Choroid plexus epithelial cell (primary cell): ENCODE measurements at places on chromosomes 3 and 15.

GRCh38 chr15:60396958-60397771 lies 621 bp downstream of the ANXA2 start:
- peak; percentile 71 for DNase-seq

GRCh38 chr3:42096796-42097565 lies 5.8 kb downstream of the TRAK1 start:
- DNase-seq: peak; percentile 69

DNA sequence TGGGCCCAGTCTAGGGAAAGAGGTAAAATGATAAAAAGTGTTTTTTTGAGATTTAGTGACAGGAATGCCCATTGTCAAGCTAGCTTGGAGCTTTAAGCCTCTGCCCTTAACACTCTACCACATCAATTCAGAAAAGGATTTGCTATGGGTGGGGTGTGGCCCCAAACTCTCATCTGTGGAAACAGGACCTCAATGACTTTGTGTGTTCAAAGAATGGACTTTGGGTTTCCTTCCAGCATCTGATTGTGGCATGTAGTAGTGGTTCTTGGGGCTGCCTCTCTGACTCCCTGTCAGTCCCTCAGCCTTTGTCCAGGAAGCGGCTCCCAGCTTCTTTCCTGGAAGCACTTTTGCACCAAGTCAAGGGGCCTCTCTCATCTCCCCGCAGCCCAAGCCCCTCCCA lies 56.1 kb downstream of the CCNL1 start:
- DNase-seq: no peak

GRCh38 chr3:13191016-13191415 lies 117.8 kb upstream of the IQSEC1 start:
- DNase-seq: no peak

DNA sequence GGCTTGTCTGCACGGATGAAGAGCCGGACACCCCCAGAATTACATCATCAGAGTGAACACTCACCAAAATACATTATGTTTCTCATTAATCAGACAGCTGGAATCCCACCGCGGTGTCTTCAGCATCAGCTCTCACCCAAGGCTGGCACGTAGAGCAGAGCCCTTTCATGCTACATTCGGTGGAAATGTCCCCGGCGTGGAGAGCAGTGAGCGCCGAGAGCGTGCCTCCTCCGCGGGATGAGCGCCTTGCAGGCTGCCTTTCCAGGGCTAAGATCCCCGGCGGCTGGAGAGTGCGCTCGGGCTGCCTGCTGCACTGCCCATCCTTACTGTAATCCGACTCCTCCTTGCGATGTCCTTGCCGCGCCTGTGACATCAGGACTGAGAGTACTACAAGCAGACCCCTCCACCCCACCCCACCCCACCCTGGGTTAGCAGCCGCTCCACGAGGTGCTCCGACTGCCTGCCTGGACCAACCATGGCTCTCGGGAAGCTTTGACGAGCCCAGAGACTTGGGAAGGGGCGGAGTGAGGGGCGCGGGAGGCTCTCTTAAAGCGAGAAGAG lies at the start of gene ZNF385D:
TSS of gene ZNF385D (minus strand) at position 380 of the 561 bp plus-strand sequence. CDS start at position 86, 294 bp downstream.
- peak; percentile 55 for DNase-seq

GRCh38 chr3:189353988-189354889 lies 182.5 kb downstream of the TPRG1 start:
- no peak for DNase-seq

- DNase-seq: no peak
Observed at GRCh38 chr3:56477646-56478045, 9.4 kb upstream of the ERC2 start.

DNA sequence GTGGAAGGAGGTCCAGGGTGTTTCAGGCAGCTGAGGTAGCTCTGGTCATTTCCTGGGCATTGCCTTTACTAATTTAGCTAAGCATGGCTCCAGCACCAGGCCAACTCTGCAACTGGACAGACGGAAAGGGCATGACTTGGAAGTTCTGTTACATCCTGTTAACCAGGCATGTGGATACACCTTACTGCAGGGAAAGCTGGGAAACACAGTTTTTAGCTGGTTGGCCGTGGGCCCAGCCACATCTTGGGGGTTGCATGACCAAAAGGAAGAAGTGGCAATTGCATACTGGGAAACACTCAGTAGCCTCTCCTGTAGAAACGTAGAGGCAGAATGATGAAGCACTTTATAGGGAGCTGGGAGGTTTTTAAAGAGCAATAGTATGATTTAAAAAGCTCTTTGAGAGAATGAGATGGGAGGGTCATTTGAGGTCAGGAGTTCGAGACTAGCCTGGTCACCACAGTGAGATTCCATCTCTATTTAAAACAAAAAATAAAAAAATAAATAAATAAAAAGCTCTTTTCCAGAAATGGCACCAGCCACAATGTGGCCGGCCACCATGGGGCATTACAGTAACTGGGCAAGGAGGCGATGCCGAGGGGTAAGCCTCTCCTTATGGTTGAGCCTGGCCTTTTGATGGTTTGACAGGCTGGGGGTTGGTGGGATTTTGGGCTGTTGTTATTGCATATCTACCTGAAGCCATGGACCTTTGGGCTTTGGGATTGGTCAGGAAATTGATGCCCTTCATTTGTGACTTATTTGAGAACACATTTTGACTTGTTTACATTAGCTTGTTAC lies 28.6 kb downstream of the TRAK1 start:
- peak; percentile 35 for DNase-seq

GRCh38 chr3:58074997-58075396 lies 66.8 kb downstream of the FLNB start:
- DNase-seq: no peak

- DNase-seq: no peak
Observed at GRCh38 chr15:39478996-39479395, 101.9 kb upstream of the THBS1 start.

DNA sequence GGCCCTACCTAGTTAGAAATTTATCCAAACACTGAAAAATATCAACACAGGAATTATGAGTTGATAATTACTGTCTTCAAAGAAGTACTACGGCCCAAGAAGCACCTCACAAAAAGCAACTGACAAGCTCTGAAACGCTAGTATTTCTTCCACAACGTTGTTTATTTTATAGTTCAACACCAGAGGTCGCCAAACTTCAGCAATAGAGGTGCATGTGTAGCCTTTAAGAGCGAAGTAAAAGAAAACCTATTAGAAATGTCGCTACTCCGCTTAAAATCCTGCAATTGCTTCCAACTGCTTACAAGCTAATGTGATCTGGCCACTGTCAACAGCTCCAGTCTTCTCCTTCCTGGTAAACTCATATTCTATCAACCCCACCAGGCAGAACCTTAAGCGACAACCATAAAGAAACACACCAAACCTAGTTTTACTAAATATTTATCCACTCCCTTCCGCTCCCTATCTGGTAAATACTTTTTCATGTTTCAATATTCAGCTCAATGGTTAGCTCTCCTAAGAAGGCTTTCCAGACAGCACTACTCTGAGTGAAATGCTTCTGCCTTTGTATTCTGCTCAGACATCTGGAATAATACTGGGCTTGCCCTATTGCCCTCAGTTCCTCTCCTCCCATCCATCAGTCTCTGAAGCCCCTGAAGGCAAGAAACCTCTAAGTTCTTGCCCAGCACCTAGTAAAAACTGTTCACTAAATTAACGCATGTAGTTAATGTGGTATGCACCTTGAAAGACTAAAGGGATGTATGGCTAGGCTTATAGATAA lies 110.2 kb downstream of the NR1I2 start:
- peak; percentile 91 for DNase-seq

DNA sequence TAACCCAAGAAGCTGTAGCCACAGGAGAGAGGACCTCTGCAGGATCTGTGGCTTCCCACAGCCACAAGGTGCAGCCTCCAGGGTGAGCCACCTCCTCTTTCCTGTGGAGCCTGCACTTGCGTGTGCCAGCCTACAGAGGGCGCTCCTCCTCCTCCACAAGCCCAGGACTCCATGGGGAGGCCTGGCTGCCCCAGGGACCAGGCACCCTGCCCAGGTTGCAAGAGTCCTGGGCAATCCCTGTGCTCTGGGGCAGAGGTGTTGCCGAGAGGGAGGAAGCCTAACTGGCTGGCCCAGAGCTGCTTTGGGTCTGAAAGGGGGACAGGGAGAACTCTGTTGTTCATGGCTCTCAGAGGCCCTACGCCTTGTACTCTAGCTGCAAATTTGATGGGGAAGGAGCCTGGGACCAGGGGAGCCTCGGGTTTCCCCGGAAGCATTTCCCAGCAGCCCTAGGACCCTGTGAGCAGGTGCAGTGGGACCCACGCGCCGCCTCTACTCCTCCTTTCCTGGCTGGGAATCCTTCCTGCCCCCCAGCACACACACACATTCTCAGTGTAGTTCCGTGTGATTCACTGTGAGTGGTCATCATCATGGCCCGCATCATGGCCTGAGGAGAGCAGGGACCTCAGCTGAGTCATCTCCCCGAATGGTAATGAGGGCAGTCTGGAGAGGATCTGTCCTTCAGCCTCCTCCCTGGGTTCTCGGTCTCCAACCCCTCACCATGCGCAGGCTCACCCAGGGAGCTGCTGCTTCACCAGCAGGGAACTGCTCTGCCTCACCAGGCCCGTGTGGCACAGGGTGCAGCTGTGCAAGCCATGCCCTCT lies 24.3 kb downstream of the TBC1D21 start:
- DNase-seq: peak; percentile 88

GRCh38 chr15:34582461-34583371 lies 735 bp downstream of the GOLGA8B start:
- peak; percentile 18 for DNase-seq

DNA sequence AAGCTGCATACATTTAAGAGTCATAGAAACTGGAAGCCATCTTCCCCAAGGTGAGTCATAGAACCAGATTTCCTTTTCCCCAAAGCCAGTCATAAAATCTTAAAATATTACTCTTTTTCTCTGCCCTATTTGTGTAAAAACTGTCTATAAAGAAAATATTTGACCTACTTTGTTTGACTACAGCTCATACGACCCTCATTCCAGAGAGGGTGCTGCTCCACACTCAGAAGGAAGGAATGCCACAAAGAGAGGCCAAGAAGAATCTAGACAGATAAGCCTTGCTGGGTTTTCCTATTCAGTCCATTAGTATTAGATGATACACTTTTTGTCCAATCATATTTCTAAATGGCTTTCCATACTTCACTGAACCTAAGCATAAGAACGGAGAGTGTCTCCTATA lies 671.6 kb upstream of the SGO1 start:
- peak; percentile 3 for DNase-seq

DNA sequence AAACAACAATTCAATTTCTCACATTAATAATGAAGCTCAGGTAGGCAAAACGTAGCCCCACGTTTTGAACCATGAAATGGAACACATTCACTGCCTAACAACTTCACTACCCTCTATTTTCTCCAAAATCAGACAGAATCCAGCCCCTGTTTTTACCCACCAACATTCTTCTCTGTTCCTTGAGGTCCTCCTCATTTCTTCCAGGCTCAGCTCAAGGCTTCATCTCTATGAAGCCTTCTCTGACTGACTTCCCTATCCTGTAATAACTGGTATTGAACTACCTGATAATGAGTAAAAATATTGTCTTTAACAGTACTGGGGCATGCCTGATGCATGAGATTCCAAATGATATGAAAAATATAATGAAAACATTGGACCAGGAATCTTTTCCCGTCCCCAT lies 2.2 kb downstream of the TFRC start:
- no peak for DNase-seq

- no peak for DNase-seq
Observed at GRCh38 chr3:133206921-133207320, 168.7 kb downstream of the TMEM108 start.

DNA sequence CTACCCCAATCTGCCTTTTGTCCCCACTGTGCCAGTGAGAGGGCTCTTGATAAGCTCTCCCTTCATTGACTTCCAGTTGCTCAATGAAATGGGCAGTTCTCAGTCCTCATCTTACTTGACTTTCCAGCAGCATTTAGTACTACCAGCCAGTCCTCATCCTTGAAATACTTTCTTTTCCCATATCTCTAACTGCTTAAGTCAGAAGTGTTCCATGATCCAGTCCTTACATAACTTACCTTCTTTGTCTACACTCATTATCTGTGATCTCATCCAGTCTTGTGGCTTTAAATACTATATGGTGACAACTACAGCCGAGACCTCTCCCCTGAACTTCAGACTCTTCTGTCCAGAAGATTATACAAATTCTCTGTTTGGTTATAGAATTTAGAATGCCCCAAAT lies 28.7 kb downstream of the RARRES1 start:
- DNase-seq: peak; percentile 36

DNA sequence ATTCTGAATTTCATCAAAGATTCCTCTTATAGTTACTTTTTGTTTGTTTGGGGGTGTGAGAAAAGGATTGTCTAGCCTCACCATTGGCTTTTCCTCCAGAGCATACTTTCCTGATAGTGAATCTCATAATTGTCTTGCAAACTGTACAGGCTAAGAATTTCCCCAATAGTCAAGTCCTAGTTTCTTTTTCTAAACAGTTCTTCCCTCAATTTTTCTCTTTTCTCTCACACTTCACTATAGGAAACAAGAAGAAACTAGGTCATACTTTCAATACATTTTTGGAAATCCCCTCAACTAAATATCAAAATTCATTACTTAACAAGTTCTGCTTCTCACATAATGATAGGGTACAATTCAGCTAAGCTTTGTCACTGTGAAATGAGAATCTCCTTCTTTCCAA lies 241.9 kb downstream of the IL20RB start:
- no peak for DNase-seq

- no peak for DNase-seq
Observed at GRCh38 chr3:170290194-170290593, 67.3 kb upstream of the SKIL start.

- no peak for DNase-seq
Observed at GRCh38 chr15:53910236-53910849, 67.9 kb upstream of the UNC13C start.

- peak; percentile 29 for DNase-seq
Observed at GRCh38 chr3:183428447-183429211, at the start of gene MCF2L2. Gene MCF2L2, minus strand, starts transcription at chr3:183428619. Its CDS starts 642 bp downstream, at chr3:183427977.

DNA sequence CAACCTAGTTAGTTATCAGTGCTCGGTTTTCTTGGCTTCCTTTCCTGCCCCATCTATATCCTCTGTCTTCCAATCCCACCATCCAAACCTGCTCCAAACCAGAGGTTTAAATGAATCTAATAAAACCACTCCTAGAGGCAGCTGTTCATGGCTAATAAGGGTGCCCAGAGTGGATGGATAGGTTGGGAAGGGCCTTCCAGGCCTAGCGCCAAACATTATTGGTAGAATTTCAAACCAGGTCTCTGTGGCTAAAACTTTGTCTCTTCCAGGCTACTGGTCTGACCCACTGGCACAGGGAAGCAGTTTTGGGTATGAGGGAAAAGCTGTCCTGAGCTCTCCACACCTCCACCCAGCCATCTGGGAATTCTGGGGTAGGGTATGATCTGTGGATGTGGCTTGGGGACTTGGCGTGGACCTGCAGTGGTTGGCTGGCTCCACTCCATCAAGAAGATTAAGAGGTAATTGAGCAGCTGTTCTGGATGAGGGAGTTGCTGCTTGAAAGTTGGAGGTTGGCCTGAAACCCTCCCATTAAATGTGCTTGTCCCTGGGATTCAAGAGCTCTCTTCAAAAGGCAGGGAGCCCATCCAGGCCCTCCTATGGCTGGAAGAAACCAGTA lies 29.3 kb upstream of the INSYN1 start:
- DNase-seq: no peak
